Activated T-cell treated with anti-CD3 and anti-CD28 coated beads for 24 hours (primary cell): ENCODE measurements at places on chromosomes 16 and 17.

- no peak for DNase-seq
These were observed 5.3 kb upstream of the NTN3 start for GRCh38 chr16:2465653-2466415.

DNA sequence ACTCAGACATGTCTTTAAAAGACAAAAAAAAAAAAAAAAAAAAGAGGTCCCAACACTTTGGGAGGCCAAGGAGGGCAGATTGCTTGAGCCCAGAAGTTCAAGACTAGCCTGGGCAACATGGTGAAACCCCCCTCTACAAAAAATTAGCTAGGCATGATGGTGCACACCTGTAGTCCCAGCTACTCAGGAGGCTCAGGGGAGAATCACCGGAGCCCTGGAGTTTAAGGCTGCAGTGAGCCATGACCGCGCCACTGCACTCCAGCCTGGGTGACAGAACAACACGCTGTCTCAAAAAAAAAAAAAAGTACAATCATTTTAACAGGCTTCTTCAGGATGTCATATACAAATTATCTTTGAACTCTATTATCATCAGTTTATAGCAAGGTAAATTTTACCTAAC is 22.0 kb downstream of the C16orf87 start:
- DNase-seq, result no peak

DNA sequence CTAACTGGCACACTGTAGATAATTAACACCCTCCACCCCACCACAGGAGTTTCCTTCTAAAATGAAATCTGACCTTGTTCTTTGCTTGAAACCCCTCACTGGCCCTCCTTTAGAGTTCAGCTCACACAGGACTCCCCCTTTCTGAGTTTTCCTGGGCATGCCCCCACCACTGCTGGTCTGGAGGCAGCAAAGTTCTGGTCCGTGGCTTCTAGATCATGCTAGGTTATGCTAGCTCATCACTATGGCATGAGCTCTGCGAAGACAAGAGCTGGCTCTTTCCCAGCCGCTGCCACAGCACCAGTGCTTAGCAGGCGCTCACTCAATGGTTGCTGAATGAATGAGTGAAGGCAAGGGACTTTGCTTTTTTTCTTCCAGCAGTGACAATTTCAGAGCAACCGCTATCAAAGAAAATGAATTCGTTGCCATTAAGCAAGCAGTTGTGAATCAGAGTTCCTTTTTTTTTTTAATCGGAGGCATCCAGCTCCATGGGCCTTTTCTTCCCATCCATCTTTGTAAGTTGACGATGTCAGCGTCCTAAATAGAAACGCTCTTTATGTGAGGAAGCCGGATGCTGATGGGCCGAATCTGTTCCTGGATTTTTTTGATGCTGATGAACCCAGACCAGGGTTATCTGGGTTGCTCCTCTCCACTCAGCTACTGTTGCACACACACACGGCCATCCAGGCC is 80.8 kb upstream of the NOL11 start:
- DNase-seq, result no peak

- DNase-seq, result no peak
These were observed 7.9 kb upstream of the MT2A start for GRCh38 chr16:56600398-56600999.

- no peak for DNase-seq
These were observed 135.9 kb upstream of the PSMD7 start for GRCh38 chr16:74160759-74161158.

DNA sequence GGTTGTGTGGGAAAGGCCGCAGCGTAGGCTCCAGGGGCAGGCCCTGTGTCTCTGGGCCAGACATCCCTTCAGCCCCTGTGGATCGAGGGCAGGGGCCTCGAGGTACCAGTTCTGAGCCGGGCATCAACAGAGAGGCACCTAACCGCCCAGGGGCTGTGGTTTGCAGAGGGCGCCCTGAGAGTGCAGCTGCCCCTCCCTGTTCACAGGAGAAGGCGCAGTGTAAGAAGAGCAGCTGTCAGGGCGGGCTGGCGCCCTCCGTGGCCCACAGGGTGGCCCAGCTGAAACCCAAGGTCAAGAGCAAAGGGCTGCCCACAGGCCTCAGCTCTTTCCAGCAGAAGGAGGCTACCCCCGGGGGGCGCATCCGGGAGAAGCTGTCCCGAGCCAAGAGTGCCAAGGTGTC is 56.5 kb downstream of the ACTG1 start:
- no peak for DNase-seq

- DNase-seq, result no peak
These were observed 89.2 kb upstream of the CDC42EP4 start for GRCh38 chr17:73400915-73401545.

DNA sequence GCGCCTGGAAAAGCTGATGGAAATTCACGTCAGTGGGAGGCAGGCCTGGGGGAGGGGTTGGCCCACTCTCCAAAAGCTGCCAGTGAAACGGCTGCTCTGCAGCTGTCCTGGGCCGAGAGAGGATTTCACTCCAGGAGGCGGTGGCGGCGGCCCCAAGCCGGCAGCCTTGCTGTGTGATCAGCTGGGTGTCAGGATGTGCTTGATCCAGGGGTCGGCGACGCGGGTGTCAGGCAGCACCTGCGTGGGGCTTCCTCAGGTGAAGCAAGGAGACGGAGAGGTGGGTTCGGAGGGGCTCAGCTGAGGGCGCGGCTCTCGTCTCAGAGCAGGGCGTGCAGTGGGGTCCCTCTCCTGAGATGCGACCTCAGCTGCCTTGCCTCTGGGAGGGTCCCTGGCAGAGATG is 7.0 kb downstream of the CBFA2T3 start:
- no peak for DNase-seq

DNA sequence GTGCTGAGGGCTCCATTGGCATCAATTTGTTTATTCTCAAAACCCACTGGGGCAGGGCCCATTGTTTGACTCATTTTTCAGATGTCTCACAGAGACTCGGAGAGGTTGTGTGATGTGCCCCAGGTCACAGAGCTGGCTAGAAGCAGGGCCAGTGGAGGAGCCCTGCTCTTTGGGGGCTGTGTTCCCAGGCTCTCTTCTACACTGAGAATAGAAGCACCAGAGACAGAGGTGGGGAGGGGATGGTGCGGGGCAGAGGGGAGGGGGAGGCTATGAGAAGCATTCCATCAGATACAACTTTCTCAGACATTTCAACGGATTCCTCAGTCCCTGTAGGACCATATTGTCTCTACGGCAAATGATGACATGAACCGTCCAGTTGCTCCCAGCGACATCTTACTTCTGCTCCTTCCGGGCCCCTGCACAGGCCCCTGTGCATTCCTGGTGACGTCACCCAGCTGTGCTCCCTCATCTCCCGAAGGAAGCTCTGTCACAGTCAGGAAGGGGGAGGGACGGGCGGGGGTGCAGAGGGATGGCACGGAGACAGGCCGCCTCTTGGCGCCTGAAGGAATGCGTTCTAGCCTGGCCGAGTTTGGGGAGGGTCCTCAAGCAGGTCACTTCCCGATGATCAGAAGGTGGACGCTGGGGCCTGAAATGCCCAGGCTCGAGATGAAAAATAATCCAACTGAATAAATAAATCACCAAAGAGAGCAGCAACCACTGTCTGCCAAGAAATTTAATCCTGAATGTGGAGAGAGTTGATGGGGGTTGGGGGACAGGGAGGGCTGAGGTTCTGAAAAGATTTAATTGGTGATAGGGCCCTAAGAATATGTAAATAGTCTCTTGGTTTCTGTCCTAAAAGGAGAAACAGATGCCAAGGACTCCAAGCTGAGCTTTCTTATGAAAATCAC is 114.1 kb downstream of the NOG start:
- DNase-seq, result no peak

DNA sequence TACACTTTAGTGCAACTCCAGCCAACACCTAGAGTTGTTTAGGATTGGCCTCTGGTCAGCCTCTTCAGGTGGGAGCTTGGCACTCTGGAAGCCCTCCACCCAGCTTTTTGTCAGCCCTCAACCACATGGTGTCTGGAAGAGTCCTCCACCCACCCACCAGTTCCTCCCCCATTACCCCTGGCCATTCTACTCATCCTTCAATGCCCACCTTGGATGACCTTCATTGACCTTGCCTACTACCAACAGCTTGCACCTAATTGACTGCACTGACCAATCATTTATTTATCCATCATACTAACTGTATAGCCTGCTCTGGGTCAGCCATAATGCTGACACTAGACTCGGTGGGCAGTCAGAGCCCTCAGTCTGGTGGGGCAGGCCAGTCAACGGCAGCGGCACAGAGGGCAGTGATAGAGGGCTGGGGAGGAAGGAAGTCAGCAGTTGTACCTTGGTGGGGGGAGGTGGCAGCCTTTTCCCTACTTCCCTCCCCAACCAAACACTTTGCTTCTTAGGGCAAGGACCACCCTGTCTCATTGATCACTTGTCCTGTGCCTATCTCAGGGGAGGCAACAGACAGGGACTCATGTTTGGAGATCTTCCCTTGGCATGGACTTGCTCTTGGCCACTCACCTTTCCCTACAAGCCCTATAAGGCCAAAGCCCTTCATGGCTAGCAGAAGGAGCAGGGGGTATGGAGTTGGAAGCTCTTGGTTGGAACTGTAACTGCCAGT is 29.3 kb downstream of the SLC13A5 start:
- no peak for DNase-seq

GRCh38 chr16:7227229-7227721 is 105.4 kb upstream of the RBFOX1 start:
- no peak for DNase-seq

DNA sequence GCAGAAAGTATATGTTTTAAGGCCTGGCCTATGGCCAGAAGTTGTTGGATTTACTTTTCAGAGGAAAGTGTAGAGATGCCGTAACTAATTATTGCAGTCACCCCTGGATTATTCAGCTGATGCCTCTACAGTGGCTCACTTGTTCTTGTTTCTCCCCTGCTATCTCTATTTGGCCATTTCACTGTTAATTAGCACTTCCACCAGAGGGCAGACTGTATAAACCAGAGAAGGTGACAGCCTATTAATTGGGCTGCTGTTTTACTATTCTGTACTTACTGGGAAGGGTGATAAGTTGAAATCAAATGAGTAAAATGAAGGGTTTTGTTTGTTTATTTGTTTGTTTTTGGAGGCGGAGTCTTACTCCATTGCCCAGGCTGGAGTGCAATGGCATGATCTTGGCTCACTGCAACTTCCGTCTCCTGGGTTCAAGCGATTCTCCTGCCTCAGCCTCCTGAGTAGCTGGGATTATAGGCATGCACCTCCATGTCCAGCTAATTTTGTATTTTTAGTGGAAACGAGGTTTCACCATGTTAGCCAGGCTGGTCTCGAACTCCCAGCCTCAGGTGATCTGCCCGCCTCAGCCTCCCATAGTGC is 66.0 kb downstream of the CDK12 start:
- DNase-seq, result no peak

- DNase-seq, result no peak
These were observed at the start of gene P4HB for GRCh38 chr17:81859906-81860755. P4HB (minus strand) TSS chr17:81860535; CDS start chr17:81860471, 64 bp downstream.

DNA sequence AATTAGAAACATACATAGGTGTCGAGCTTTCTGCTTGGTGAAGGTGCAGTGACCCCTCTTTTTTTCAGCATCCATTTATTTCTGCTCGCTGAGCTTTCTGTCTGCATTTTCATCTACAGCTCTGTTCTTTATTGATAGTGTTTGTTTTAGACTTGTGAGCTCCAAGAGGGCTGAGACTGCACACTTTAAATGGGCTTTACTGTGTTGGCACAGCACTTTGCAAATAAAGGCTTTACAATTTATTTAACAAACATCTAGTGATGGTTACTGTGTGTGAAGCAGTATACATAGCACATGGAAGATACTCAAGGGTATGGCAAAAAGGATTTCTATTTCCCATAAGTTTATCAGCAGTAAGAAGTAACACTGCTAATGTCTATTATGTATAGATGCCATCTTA is 563.7 kb upstream of the HSBP1 start:
- no peak for DNase-seq

- DNase-seq, result no peak
These were observed 14.1 kb downstream of the PDZD9 start for GRCh38 chr16:21986692-21987246.

DNA sequence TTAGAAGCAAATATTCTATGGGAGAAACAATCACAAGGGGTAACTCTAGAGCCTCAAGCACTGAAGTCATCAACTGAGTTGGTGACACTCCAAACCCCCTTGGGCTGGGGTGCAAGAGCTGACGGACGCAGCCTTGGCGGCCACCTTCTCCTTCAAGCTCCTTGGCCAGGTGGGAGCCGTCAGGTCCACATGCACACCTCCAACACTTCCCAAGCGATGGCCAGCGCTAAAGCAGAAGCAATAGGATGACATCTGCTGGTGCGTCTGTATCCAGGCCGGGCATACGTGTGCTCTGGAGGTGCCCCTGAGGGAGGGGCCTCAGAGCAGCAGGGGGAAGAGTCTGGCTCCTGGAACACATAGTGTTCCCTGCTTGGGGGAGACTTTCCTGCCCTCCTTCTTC is 12.2 kb upstream of the FOXJ1 start:
- DNase-seq, result no peak

DNA sequence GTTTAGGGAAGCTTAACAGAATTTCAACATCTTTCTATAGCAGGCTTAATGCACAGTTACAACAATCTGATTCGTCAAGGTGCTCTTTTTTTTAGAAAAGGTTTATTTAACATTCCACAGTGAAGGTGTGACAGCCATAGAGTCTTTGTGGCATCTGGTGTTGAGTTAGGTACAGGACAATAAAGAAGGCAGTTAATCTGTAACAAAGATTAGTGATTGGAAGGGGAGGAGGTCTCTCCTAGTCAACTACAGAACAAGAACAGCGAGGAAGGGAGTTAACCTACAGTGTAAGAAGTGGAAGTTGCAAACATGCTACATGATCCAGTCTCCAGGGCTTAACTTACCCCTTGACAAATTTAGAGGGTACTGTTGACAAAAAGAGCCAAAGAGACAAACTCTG is 3.0 kb upstream of the ZDHHC7 start:
- no peak for DNase-seq

DNA sequence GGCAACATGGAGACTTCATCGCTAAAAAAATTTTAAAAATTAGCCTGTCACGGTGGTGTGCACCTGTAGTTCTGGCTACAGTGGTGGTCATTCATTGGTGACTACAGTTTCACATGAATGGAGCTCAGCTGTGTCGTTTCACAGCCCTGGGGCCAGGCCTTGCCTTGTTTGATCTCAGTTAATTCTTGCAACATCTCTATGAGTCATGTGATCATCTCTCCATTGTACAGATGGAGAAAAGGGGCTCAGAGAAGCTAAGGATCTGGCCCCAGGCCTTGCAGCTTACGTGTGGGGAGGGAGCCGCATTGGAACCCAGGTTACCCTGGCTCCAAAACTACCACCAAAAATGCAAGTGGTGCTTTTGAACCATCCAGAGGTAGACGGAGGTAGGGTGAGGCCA is 49.4 kb downstream of the GDE1 start:
- no peak for DNase-seq

DNA sequence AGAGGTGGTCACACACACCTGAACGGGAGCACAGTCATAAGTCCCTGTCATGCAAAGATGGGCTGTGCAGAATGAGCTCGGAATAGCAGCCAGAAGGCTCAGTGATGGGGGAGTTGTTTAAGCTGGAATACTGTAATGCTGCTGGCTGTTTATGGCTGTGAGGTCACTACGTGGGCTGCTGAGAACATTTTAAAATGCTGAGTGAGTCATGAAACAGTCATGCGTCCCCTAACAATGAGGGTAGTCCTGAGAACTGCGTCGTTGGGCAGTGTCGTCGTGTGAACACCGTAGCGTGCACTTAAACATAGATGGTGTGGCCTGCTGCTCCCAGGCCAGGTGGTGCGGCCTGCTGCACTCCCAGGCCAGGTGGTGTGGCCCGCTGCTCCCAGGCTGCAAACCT is 39.7 kb downstream of the TBCD start:
- DNase-seq, result no peak
